Stimulated activated CD4-positive, alpha-beta T cell treated with anti-CD3 and anti-CD28 coated beads, Interleukin-12 subunit alpha, Interleukin-12 subunit beta, amount 100 ng/mL, for 4 hours (primary cell): ENCODE measurements at places on chromosomes 1 and 21.

GRCh38 chr21:39216290-39216689, 33.0 kb upstream of the PSMG1 start:
- no peak for DNase-seq

GRCh38 chr21:18987520-18988026, 584.0 kb upstream of the TMPRSS15 start:
- DNase-seq, result no peak

DNA sequence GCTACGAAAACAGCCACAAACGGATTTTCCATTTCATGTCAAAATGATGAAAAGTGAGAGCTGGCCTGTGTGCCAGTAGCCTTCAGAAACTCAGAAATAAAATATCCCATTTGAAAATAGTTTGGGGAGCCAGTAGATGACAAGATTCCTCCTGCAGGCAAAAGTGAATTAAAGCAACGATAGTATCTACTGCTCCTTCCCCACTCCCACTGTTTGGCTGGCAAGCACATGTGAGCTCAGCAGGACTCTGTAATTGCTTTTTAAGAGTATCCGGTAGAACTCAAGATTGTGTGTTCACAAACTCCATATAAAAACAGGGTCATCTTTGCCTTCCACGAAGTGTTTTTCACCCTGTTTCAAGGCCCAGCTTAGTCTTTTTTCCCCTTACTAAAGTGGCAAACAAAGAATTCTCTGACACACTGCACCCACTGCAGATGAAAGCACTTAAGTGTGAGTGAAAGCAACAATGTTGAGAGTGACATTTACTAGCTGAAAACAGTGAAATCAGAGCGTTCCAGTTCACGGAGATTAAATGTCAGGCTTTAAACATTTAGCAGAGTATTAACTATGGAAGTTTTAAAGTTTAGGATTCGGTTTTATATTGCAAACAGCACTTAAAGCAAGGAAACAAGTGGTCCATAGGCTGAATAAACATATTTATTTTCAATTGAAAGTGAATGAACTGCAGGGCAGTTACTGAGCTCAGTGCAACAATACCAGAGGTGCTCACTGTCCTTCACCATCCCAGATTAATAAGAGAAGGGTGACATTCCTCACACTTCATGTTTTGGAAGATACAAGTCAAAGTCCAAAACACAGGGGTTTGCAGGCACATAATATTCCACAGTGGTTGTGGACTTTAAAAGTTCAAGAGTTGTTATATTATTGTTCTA, 70.0 kb downstream of the ALG14 start:
- DNase-seq, result no peak

GRCh38 chr1:27666294-27666693, 5.7 kb downstream of the IFI6 start:
- no peak for DNase-seq

GRCh38 chr1:53519421-53519820, 60.2 kb downstream of the DMRTB1 start:
- no peak for DNase-seq

- no peak for DNase-seq
These were observed 40.5 kb upstream of the SRP9 start for GRCh38 chr1:225737161-225737560.

DNA sequence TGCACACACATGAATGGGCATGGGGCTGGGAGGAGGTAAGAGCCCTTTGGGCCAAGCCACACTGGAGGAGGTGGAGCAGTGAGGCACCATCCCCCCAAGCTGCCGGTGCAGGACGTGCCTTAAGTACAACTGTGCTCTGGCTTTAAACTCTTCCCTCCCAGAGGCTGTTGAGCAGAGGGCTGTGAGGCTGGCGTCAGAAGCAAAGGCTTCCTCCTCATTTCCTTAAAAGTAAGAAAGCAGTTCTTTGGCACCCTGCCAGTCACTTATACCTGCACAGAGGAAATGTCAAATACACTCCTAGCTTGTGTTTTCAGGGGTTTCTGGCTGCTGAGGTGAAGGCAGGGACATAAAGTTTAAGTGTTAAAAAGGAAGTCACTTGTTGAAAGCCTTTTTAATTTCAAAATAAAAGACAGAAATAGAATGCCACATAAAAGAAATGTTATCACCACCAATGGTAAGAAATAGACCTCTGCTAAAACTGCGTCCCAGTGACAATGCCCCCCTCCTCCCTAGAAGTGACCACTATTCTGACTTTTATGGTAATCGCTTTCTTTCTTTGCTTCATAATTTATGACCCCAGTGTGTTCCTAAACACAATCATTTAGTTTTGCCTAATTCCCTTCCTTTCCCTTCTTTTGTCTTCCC, 33.0 kb downstream of the LAMC2 start:
- peak; percentile 6 for DNase-seq

- no peak for DNase-seq
These were observed 21.5 kb downstream of the NDUFS5 start for GRCh38 chr1:39047374-39048229.

DNA sequence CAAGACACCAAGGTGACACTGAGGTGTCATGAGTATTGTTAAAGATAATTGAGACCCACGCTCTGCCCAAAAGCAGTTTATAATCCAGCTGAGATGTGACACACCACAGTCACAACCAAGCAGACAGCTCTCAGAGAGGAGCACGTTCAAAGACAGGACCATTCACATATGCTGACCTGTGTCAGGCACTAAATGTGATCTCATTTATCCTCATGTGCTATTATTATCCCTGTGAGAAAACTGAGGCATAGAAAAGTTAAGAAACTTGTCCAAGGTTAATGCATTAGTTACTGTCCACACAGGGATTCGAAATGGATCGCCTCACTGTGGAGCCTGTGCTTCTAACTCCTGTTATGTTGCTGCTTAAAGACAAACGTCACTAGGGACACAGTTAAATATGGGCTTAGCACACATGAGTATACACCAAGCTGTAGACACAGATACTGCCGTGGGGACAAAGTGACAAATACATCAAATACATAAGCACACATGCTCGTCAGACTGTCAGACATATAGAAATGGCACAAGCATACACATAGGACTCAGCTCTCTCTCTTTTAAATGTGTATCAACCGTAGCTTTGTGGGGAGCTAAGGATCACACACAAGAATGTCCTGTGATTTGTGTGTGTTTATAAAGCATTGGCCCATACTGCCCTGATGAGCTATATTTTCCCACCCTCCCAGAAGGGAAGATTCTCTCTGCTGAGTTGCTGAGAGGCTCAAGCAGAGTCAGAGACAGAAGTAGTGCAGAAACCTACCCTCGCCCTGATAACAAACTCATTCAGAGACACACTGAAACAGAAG, 3.5 kb upstream of the IGSF8 start:
- DNase-seq, result no peak

DNA sequence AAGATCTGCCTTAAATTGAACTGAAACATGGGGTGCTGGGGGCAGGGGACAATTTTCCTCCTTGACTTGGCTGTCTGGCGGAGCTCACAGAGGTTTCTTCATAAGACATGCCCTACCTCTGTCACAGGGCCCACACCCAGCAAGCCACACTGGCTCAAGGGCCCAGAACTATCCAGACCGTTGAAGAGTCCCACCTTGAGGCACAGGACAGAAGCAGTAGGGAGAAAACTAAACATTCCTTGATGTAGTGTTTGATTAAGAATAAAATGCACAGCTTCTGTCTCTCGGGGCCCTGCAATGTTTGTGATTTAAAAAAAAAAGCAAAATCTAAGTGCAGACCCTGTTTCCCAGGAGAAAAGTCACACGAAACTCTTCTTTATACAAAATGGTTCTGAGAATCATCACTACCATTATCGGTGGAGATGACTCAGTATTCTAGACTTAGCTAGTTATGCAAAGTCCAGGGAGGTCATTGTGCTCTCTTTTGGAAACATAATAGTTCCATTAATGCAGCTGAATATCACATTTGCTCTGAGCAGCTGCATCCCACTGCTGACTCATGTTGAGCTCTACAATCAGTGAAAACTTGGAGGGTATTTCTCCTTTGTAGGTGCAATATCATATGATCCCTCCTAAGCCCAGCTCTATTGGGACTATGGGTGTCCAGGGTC, 53.6 kb upstream of the DIRAS3 start:
- no peak for DNase-seq

GRCh38 chr1:98264727-98265126, 343.9 kb upstream of the DPYD start:
- no peak for DNase-seq

GRCh38 chr1:115466433-115466832, 128.4 kb upstream of the NGF start:
- no peak for DNase-seq

DNA sequence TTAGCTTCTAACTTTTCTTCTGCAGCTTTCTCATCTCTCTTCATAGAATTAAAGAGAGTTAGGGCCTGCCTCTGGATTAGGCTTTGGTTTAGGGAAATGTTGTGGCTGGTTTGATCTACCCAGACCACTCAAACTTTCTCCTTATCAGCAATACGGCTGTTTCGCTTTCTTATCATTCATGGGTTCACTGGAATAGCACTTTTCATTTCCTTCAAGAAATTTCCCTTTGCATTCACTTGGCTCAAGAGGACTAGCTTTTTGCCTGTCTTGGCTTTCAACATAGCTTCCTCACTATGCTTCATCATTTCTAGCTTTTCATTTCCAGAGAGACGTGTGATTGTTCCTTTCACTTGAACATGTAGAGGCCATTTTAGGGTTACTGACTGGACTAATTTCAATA, 59.6 kb downstream of the AKT3 start:
- DNase-seq, result no peak

DNA sequence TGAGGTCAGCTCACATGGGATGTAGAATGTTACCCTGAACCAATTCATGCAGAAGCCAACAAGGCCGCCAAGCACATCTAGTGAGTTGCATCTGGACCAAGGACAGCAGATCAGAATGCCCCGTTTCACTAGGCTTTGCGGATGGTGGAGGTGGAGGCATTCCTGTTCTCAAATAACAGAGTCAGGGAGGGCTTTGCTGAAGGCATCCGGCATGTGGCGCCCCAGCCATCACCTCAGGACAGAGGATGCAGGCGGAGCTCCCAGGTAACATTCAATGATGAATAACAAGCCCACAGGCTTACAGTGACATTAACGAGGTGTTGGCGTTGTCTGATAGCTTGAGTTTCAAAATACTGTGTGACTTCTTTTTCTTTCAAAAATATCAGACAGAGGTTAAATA, 476.2 kb downstream of the CAMTA1 start:
- DNase-seq, result no peak

DNA sequence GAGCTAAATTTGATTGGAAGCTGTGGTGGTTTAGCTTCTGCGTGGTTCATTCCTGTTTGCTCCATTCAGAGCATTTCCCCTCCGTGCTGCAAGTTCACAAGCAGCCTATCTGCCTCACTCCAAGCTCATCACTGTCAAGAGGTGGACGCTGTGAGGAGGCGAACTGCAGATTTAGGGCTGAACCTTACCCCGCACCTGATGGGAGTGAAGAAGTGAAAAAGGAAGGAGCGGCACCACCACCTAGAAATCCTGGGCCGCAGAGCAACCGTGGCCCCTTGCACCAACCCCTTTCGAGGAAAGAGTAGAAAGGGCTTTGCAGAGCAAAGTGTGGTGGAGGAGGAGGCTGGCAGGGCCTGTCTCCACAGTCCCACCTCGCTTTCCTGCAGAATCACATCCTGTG, 117.4 kb downstream of the IER5 start:
- no peak for DNase-seq

- DNase-seq, result no peak
These were observed 27.0 kb downstream of the COL18A1 start for GRCh38 chr21:45431781-45432572.

- DNase-seq, result no peak
These were observed 37.8 kb upstream of the CCSAP start for GRCh38 chr1:229380536-229381160.

DNA sequence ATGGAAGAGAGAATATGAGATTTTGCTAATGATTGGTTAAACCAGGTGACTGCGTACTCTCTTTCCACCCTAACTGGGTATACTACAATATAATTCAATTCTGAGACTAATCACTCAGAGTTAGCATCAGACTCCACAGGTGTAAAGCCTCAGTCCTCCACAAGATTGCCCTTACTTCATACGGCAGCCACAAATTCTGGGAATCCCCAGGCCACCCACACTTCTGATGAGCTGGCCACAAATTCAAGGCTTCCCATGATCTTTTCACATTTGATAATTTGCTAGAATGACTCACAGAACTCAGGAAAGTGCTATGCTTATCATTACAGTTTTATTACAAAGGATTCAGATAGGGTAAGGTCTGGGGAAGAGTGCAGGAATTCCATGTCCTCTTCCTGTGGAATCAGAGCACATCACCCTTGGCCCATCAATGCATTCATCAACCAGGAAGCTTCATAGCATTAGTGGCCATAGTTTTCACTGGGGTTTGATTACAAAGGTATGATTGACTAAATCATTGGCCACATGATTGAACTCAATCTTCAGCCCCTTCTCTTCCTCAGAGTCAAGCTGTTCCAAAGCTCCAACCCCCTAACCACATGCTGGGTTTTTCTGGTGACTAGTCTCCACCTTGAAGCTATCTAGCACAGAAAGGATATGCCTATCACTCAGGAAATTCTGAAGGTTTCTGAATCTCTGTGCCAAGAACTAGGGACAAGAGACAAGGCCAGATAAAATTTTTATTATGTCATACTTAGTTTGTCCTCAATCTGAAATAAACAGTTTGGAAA, 131.7 kb downstream of the HHIPL2 start:
- no peak for DNase-seq

- no peak for DNase-seq
These were observed 83.9 kb downstream of the NAV1 start for GRCh38 chr1:201622824-201623223.

DNA sequence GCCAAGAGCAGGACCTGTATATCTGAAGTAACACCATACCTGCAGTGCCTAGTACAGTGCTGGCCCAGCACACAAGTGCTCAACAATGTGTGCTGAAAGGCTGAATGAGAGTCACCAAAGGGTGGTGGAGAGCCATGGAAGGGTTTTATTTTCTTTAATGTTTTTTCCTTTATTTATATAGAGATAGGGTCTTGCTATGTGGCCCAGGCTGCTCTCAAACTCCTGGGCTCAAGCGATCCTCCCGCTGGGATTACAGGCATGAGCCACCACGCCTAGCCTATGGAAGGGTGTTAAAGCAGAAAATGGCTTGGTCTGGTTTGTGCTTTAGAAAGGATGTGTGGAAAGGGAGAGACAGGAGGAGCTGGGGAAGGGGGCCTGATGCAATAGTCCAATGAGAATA, 13.3 kb upstream of the TTC39A start:
- DNase-seq, result no peak

- DNase-seq, result no peak
These were observed 20.8 kb downstream of the SLC6A17 start for GRCh38 chr1:110170766-110171733.

DNA sequence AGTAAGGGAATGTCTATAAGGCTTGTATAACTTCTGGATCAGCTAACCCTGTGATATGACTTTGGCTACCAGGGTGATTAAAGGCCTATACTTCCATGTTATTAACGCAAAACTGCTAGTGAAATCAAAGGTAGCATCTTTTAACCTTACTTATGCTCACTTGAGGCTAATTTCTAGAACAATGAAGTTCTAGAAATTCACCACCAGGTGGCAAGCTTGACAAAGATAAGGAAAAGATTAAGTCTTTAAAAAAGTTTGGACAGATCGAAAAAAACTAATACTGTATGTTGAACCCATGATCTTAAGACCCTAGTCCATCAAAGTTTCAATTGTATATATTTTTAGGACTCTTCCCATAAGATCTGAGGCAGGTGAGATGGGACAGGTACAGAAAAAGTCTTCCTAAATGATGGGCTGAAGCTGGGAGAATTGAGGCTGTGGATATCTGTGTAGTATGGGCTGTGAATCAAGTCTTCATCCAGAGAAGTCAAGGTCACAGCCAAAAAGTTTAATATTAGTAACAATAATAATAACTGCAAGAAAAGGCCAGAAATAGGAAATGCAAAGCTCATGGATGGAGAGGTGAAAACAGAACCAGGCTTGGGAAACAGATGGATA, 18.8 kb downstream of the KYAT3 start:
- no peak for DNase-seq

- no peak for DNase-seq
These were observed 26.4 kb downstream of the LRRC53 start for GRCh38 chr1:74486036-74486435.
